ENCODE measurements at places on chromosomes 1 and 21. TPM values are rescaled to one million over a fixed set of nuclear protein-coding genes. Genes with fewer than 3 reads are reported as not detected.

Gene CNN3
- 477 TPM for total RNA-seq

Gene CCDC27
- not detected for total RNA-seq

Gene C1orf87
- total RNA-seq, result not detected

DNA sequence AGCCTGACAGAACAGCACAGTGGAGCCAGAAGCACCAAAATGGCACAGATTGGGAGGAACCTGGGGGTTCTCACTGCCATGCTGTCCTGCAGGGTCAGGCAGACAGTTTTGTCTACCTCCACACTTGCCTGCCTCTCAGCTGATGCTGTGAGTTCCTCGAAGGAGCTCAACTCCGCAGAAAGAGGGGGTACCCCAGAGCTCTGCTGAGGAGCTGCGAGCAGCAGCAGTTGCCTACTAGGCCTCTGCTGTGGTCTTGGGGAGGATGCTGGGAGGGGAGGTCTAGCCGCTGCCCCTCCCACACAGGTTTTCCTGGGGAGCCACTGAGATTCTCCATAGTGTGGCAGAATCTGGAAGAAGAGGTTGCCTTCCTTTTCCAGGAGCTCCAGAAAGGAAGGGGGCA is 192.5 kb downstream of the FOXD2 start:
- DNase-seq, result no peak
- no peaks in the 10 kb centered on the region for H3K36me3 ChIP-seq
- H3K4me3 ChIP-seq, result no peak overlapping the region
- H3K27ac ChIP-seq, result no peak overlapping the region
- peaks cover 17% of the 10 kb centered on the region for H3K27me3 ChIP-seq

- no peak for DNase-seq
- no peaks in the 10 kb centered on the region for H3K36me3 ChIP-seq
- H3K4me1 ChIP-seq, result peaks cover 20% of the 10 kb centered on the region
- H3K27ac ChIP-seq, result no peak overlapping the region
- H3K4me3 ChIP-seq, result peak overlapping the region; percentile 94
Measured at GRCh38 chr1:109985247-109986053, 885 bp downstream of the AHCYL1 start.

GRCh38 chr1:171488190-171488929 is 3.0 kb downstream of the PRRC2C start:
- H3K27ac ChIP-seq, result no peak overlapping the region
- peaks cover 17% of the 10 kb centered on the region for H3K4me1 ChIP-seq
- H3K4me3 ChIP-seq, result no peak overlapping the region

- H3K36me3 ChIP-seq, result no peaks in the 10 kb centered on the region
- H3K4me3 ChIP-seq, result peak overlapping the region; percentile 4
- no peaks in the 10 kb centered on the region for H3K27me3 ChIP-seq
- no peak overlapping the region for H3K27ac ChIP-seq
Measured at GRCh38 chr21:26570203-26570602, 2.9 kb downstream of the CYYR1 start.

DNA sequence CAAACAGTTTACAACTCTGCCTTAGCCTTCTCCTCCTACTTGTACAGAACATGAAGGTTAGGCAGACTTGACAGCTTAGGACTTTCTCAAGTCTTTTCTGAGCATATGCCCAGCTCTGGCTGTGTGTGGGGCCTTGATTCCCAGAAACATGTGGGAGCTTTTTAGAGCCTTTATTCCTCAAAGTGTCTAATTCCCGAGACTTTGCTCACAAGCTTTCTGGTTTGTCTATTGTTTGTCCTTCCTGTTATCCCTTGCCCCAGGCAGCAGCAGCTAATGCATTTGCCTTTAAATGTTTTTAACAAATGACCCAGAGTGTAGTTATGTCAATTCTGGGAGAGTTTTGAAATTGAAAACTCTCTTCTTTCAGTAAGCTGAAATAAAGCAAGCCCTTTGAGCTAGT is 29.2 kb downstream of the ST7L start:
- peaks cover 14% of the 10 kb centered on the region for H3K36me3 ChIP-seq
- no peaks in the 10 kb centered on the region for H3K4me1 ChIP-seq
- no peak for DNase-seq
- H3K4me3 ChIP-seq, result no peak overlapping the region

- no peaks in the 10 kb centered on the region for H3K27me3 ChIP-seq
- no peak overlapping the region for H3K4me3 ChIP-seq
- H3K4me1 ChIP-seq, result no peaks in the 10 kb centered on the region
- no peak overlapping the region for H3K27ac ChIP-seq
Measured at GRCh38 chr21:19013916-19014315, 610.3 kb upstream of the TMPRSS15 start.

DNA sequence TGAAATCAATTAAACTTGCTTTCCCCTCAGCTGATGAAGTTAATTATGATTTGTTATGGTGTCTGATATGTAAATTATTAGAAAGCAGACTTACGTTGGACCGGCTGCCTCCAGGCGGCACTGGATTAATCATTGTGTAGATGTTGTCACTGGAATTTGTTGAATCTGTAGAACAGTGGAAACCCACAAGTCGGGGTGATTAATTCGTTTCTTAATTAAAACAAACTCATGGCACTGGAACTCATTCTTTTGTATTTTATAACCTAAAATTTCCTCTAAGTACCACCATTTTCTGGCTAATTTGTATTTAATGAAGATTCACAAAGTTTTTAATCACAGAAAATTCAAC is 39.0 kb downstream of the MRPL37 start:
- H3K36me3 ChIP-seq, result no peaks in the 10 kb centered on the region
- no peak for DNase-seq
- no peak overlapping the region for H3K27ac ChIP-seq
- no peaks in the 10 kb centered on the region for H3K4me1 ChIP-seq
- H3K27me3 ChIP-seq, result no peaks in the 10 kb centered on the region

- no peaks in the 10 kb centered on the region for H3K4me1 ChIP-seq
- H3K4me3 ChIP-seq, result peak overlapping the region; percentile 82
- DNase-seq, result no peak
- no peak overlapping the region for H3K27ac ChIP-seq
- H3K27me3 ChIP-seq, result peaks cover 38% of the 10 kb centered on the region
Measured at GRCh38 chr1:207867136-207868109, 43.5 kb downstream of the CD34 start.

Measured in neural progenitor cell (in vitro differentiated cells).